ENCODE measurements at places on chromosomes 7 and 10.

DNA sequence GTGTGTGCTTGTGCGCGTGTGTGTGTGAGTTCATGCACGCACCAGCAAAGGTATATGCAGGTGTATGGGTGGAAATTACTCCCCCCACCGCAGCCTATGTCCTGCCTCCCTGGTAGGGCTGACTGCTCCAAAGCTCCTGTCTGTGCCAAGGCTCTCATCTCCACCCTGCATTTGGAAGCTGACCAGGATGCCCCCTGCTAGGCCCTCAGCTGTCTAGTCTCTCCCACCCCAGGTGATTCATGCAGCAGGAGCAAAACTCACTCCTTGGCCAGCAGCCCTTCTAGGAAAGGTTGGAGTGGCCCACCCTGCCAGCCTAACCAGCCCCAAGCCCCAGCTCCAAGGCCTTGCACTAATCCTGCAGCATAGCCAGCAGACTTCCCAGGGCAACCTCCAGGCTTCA is 148.4 kb downstream of the GRID1 start:
- no peak for DNase-seq

- no peak for DNase-seq
These were observed 68.0 kb downstream of the TRIL start for GRCh38 chr7:28890137-28890536.

DNA sequence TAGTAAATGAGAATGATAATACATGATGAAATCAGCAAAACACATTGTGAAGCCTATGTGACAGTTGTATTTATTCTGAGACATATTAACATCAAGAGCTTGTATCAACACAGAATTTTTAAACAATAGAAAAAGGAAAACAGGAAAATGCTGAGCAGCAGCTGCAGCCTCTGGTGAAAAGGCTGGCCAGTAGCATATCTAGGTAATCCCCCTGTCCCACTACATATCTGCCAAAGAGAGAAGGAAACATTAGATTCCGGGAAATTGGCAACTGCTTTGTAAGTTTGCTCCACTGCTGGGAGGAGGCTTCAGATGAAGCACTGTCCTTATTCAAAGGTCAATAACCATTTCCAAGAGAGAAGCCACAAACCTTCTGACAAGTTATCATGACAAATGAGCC is 89.4 kb downstream of the RALA start:
- DNase-seq, result no peak

- no peak for DNase-seq
These were observed 115.1 kb downstream of the ICA1 start for GRCh38 chr7:8146788-8147413.

DNA sequence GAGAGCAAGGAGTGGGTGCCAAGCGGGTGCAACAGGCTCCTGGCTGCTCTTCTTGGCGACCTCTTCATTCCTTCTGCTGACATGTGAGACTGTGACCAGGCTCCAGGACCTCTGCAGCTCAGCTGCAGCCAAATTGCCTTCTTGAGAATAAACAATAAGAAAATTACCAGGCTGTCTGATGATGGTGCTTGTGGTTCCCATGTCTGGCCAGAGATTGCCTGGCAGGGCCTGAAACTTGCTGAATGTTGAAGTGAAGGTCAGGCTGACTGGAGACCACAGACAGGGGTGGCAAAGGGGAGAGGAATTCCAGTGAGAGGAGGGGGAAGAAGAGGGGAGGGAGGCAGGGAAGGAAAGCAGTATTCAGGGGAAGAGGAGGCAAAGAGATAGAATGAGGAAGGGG is 497.4 kb upstream of the PODXL start:
- DNase-seq, result no peak

- no peak for DNase-seq
These were observed 63.3 kb upstream of the GHITM start for GRCh38 chr10:84076047-84076388.

DNA sequence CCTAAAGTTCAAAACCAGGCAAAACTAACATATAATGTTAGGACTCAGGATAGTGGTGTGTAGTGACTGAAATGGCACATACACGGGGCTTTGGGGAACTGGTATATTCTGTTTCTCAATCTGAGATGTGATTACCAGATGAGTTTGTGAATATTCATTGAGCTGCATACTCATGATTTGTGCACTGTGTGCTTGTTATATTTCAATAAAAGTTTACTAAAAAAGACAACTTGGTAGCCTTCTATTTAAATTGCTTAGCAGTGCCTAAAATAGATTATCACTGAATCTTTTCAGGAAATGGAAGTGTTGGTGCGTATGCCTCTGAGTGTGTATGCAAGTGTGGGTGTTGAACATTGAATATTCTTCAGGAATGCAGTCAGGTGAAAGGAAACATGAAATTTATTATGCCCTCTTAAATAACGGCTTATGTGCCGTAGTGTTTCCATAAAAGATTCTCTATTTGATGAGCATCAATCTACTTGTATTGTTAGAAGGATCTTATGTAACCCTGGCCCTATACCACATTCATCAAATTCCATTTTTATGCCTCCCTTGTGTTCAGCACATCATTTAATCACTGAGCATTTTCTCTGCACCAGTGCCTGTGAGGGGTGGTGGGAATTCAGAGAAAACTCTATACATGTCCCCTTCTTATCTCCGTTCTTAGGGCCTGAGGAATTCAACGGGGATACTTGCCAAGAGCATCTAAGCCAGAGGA is 82.6 kb upstream of the AUTS2 start:
- no peak for DNase-seq
